Trophoblast cell (in vitro differentiated cells and primary cell): ENCODE measurements at places on chromosomes 6 and 20.
A peak's percentile ranks its signal among the peaks of the same experiment; 100 is the strongest.

GRCh38 chr6:133218852-133219251 is 22.3 kb upstream of the EYA4 start:
- H3K36me3 ChIP-seq: no peaks in the 10 kb centered on the region
- no peaks in the 10 kb centered on the region for H3K27me3 ChIP-seq
- no peak overlapping the region for H3K4me3 ChIP-seq
- no peak overlapping the region for H3K27ac ChIP-seq
- no peaks in the 10 kb centered on the region for H3K4me1 ChIP-seq

DNA sequence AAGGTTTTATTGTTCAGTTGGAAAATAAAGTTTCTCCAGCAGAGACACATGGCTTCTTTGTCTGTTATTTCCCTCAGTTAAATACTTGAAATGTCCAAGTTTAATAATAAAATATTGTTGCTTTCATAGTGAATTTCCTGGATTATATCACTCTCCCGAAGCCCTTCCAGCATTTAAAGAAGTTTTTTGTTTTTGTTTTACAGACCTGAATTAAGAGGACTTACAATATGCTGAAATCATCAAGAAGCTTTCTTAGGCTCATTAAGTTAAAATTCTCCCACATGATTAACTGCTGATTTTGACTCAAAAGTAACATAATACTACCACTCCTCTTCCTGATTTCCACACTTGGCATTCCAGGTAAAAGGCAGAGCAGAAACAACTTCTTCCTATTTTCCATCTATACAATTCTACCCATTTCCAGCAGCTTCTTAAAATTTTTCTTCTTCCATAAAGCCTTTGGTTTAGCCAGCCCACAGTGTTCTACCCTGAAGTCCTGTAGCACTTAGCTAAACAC is 35.8 kb downstream of the PDSS2 start:
- H3K27me3 ChIP-seq: no peaks in the 10 kb centered on the region
- no peak for DNase-seq
- no peak overlapping the region for H3K27ac ChIP-seq

- no peaks in the 10 kb centered on the region for H3K36me3 ChIP-seq
- no peak overlapping the region for H3K27ac ChIP-seq
- H3K4me3 ChIP-seq: no peak overlapping the region
- no peaks in the 10 kb centered on the region for H3K27me3 ChIP-seq
Measured at GRCh38 chr20:23242556-23243180, 107.9 kb upstream of the NXT1 start.

GRCh38 chr6:6593867-6594468 is 5.4 kb downstream of the LY86 start:
- no peak overlapping the region for H3K27ac ChIP-seq
- no peaks in the 10 kb centered on the region for H3K36me3 ChIP-seq
- no peaks in the 10 kb centered on the region for H3K27me3 ChIP-seq
- no peaks in the 10 kb centered on the region for H3K4me1 ChIP-seq
- DNase-seq: no peak

- no peaks in the 10 kb centered on the region for H3K4me1 ChIP-seq
- no peak overlapping the region for H3K4me3 ChIP-seq
- H3K27me3 ChIP-seq: no peaks in the 10 kb centered on the region
- H3K27ac ChIP-seq: no peak overlapping the region
- DNase-seq: no peak
Measured at GRCh38 chr20:60066438-60066823, 108.2 kb downstream of the CDH26 start.

DNA sequence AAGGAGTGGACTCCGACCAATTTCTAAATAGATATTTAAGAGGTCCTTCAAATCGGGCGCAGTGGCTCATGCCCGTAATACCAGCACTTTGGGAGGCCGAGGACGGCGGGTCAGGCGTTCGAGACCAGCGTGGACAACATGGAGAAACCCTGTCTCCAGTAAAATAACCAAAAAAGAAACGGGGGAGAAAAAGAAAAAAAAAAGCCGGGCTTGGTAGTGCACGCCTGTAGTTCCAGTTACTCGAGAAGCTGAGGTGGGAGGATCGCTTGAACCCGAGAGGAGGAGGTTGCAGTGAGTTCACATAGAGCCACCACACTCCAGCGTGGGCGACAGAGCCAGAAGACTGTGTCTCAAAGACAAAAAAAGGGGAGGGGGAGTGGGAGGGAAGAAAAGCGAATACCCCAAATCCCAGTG is 53.3 kb upstream of the HFE start:
- peaks cover 6% of the 10 kb centered on the region for H3K4me1 ChIP-seq
- no peak overlapping the region for H3K4me3 ChIP-seq
- H3K27me3 ChIP-seq: no peaks in the 10 kb centered on the region
- H3K27ac ChIP-seq: peak overlapping the region; percentile 66
- DNase-seq: no peak
- H3K36me3 ChIP-seq: no peaks in the 10 kb centered on the region

DNA sequence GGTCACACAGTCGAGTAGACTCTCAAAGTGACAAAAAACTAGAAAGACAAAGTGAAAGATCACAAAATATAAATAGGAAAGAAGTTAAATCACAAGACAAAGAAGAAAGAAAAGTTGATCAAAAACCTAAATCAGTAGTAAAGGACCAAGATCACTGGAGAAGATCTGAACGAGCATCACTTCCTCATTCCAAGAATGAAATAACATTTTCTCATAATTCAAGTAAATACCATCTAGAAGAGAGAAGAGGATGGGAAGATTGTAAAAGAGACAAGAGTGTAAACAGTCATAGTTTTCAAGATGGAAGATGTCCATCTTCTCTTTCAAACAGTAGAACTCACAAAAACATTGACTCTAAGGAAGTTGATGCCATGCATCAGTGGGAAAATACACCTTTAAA is 31.6 kb upstream of the GJA10 start:
- no peaks in the 10 kb centered on the region for H3K4me1 ChIP-seq
- H3K36me3 ChIP-seq: peaks cover 23% of the 10 kb centered on the region
- no peak overlapping the region for H3K27ac ChIP-seq
- H3K27me3 ChIP-seq: no peaks in the 10 kb centered on the region
- no peak for DNase-seq

- no peak overlapping the region for H3K27ac ChIP-seq
- no peaks in the 10 kb centered on the region for H3K27me3 ChIP-seq
- H3K4me3 ChIP-seq: no peak overlapping the region
- peaks cover 33% of the 10 kb centered on the region for H3K36me3 ChIP-seq
- no peak for DNase-seq
Measured at GRCh38 chr6:170532867-170533488, 20.1 kb downstream of the PSMB1 start.

GRCh38 chr6:17858584-17858983 is 128.9 kb downstream of the KIF13A start:
- no peaks in the 10 kb centered on the region for H3K27me3 ChIP-seq
- no peak overlapping the region for H3K27ac ChIP-seq
- DNase-seq: no peak
- peaks cover 9% of the 10 kb centered on the region for H3K36me3 ChIP-seq
- no peak overlapping the region for H3K4me3 ChIP-seq

DNA sequence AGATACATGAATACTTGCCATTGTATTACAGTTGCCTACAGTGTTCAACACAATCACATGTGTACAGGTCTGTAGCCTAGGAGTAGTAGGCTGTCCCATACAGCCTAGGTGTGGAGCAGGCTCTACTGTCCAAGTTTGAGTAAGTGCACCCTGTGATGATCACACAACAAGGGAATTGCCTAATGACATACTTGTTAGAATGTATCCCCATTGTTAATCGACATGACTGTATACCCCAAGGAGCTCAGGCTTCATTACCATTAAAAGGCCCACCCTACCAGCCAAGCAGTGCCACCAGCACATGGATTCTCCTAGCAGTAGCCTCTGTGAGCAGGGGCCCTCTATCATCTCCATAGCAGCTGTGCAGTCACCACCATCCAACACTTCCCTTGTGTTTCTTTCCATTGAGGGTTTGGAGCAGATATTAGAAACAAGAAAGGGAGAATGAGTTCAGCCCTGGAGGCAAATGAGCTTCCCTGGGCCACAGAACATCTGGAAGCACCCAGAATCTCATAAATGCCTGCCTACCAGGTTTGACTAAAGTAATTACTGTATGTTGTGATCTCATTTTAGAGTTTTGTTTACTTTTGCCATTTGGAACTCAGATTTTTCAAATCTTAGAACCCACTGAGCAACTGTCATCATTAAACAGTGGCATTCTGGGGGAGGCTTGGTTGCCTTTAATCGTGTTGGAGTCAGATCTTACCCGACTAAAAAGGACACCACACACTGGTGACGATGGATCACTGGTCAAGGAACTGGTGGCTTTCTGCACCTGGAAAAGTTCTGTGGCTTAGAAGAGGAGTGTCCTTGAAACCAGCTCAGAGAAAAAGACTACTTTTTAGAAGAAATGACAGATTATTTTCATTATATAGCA is 104.9 kb downstream of the TULP4 start:
- no peak overlapping the region for H3K4me3 ChIP-seq
- H3K36me3 ChIP-seq: peaks cover 5% of the 10 kb centered on the region
- no peak overlapping the region for H3K27ac ChIP-seq
- H3K4me1 ChIP-seq: no peaks in the 10 kb centered on the region

DNA sequence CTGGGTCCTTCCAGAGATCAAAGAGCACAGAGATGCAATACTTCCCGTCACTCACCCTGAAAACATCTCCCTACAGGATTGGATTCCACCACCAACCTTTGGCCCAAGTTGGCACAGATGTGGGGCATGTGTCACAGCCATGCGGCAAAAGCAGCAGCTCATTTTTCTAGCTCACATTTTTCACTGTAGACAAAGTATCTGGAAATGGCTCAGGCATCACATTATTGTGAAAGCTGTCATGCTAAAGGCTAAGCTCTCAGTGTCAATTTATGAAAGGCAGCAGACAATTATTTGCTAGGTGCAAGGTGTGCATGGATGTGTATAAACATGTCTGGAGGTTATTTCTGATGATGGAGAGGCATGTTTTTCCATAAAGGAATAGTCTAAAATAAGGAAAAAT is 248.8 kb upstream of the PRND start:
- H3K4me3 ChIP-seq: no peak overlapping the region
- H3K4me1 ChIP-seq: no peaks in the 10 kb centered on the region
- H3K27me3 ChIP-seq: no peaks in the 10 kb centered on the region
- no peaks in the 10 kb centered on the region for H3K36me3 ChIP-seq
- no peak for DNase-seq
- no peak overlapping the region for H3K27ac ChIP-seq

GRCh38 chr20:58309591-58310290 is at the start of gene RAB22A:
Gene RAB22A, plus strand, starts transcription at chr20:58309715. Its CDS starts 262 bp downstream, at chr20:58309977.
- peak within 1 kb of the TSS; percentile 100 for H3K4me3 ChIP-seq
- H3K27me3 ChIP-seq: no peaks in the 10 kb centered on the region
- peaks cover 3% of the 10 kb centered on the region for H3K4me1 ChIP-seq
- DNase-seq: peak; percentile 64
- peak within 1 kb of the TSS; percentile 0 for H3K27ac ChIP-seq
- H3K36me3 ChIP-seq: peaks cover 17% of the 10 kb centered on the region

GRCh38 chr6:12386816-12387215 is 96.7 kb downstream of the EDN1 start:
- H3K27me3 ChIP-seq: no peaks in the 10 kb centered on the region
- H3K4me3 ChIP-seq: no peak overlapping the region
- H3K36me3 ChIP-seq: no peaks in the 10 kb centered on the region
- DNase-seq: no peak
